ACHN (cell line): ENCODE measurements at places on chromosomes 7 and 10.

DNA sequence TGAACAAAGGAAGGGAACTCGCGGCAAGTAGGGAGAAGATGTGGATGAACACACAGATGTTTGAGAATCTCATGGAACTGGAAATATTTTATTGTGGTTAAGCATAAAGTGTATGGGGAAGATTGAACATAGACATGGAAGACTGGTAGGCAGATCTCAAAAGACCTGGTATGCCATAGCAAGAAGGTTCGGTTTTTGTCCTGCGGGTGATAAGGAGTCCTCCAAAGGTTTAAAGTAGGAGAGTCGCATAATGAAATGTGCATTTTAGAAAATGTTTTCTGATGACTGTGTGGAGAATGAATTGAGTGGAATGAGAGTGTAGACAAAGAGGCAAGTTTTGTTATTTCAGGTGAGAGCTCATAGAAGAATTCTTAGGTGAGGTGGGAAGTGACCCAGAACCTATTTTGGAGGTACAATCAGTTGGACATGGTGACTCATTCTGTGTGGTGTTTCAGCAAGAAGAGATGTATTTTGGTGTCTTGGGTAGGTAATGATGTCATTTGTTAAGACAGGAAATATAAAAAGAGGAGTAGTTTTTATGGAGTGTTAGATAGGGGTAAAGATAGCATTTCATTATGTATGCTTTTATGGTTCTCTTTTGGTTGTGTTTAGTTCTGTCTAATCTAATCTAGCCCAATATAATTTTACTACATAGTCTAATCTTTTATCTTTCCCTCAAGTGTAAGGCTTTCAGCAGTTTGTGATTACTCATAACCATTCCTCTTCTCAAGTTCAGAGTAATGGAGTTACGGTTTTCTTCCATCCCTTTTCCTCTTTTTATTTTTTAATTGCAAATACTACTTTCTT is 239.2 kb downstream of the EXOC4 start:
- DNase-seq: no peak

DNA sequence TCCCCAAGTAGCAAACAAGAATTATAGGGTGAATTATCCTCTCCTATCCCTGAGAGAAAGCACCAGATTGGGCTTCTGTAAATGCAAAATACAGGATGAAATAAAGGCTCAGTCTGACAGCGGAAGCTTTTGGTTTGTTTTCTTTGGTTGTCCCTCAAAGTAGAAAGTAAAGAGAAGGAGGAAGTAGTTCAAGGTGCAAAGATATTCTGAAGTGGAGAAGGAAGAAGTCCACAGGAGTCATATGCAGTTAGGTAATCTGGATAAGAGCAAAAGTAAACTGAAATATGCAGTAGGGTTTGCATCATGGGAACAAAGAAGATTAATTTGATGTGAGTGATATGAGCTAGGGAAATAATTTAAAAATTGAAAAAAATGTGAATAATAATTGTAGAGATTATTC is 1071.9 kb downstream of the CNTNAP2 start:
- DNase-seq: no peak

DNA sequence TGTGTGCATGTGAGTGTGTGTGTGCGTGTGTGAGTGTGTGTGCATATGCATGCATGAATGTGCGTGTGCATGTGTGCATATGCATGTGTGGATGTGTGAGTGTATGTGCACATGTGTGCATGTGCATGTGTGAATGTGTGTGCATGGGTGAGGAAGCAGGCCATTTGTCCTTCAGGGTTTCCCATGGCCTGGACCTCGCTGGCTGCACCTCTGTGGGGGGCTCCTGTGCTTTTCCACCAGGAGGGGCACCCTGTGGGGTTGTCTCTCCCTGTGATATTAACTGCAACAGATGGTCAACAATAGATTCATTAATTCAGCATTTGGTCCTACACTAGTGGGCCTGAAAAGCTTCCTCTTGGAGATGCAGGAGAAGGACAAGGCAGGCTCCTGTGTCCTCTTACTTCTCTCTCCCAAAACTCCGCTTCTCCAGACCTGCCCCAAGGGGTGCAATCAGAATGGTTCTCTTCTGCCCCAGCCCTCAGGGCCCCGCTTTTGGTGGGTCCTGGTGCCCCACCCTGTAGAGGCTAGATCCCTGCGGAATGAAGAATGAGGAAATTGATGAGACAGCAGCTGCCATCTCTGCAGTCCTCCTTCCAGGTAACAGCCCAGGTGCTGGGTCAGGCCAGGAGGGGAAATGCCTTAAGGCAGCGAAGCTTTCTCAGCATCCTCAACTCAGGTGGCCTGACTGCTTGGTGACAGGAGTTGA is 41.5 kb upstream of the NUB1 start:
- DNase-seq: no peak

DNA sequence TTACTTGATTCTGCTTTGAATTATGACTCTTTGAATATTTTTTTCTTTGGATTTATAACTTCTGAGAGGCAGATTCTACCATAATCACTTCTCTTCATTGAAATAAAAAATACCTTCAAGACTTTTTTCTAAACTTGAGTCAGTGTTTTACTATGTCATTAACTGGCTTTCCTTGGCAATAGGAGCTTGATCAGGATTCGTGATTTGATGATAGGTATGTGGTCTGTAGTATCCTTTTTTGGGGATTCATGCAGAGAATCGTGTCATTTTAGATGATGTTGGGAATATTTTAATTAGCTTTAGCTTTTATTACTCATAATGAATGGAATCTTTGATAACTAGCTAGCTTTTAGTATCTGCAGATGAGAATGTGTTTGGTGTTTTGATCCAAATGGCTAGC is 83.3 kb downstream of the PHTF2 start:
- no peak for DNase-seq

DNA sequence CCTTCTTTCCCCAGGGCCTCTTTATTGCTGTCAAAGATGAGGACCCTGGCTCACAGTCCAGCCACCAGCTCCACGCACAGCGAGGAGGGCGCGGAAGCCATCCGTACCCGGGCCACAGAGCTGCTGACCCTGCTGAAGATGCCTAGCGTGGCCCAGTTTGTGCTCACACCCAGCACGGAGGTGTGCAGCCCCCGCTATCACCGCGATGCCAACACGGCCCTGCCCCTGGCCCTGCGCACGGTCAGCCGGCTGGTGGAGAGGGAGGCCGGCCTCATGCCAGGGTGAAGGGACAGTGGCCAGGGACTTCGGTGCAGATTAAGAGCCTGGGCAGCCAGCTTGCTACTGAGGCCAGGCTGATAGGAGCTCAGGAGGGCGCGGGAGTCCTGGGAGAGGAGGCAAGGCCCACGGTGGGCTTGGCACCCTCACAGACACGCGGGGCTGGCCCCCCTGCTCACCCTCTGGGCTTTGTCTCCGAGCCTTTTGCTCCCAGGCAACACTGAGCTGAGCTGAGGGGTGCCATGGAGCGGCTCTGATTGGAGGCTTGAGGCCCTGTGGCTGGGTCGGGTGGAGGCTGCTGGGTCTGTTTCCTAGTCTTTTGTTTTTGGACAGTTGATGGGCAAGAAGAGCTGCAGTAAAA is 15.8 kb downstream of the AP5Z1 start:
- no peak for DNase-seq

DNA sequence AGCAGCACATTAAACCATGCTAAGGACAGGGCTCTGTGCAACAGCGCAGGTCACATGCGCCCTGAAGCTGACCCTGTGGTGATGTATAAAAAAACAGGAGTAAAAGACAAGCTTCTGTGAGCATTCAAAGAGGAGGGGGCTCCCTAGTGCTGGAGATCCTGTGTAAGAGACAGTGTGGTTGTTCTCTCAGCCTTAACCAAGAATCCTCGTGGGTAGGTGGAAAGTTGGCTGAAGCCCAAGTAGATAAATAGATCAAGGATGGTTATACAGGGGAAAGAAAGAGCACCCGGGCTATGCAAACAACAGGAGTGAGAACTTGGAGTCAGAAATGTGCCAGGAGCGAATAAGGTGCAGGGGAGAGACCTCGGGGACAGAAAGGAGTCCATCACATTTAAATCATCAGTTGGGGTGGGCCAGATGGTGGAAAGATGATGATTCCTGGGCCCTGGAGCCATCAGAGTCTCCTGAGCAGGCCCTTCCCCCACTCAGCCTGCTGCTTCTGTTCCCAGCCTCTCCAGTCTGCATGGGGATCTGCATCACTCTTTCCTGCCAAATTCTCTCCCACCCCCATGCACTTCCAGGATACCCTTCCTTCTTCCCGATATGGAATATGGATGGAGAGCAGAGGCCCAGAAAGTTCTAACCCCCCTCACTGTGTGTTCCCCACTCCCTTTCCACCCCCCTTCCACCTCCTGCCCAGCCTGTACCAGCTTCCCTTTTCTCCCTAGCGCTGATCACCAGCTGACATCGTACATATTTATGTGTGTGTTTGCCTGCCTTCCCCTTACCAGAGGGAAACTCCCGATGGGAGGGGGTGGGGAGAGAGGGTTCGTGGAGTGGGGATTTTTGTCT is 78.1 kb upstream of the PRR15 start:
- DNase-seq: no peak

DNA sequence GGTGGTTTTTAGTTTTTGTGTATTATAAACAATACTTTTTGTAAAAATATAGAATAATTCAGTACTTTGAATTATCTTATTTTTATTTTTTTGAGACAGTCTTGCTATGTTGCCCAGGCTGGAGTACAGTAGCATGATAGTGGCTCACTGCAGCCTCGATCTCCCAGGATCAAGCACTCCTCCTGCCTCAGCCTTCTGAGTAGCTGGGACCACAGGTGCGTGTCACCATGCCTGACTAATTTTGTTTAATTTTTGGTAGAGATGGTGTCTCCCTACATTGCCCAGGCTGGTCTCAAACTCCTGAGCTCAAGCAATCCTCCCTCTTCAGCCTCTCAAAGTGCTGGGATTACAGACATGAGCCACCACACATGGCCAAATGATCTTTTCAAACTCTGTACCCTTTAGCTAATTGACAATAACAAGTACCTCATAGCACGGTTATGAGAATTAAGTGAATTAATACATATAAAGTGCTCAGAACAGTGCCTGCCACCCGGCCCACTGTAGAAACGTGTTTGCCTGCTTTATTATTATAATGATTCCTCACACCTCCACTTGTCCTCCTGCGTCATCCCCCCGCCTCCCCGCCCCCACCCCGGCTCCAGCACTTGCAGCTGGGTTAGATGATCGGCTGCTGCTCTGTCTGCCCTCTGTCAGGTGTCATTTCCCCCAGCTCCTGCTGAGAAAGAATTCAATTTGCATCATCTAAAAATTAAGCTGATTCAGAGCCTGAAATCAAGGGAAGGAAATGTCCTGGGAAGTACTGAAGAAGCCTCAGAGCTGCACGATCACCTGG is 53.6 kb upstream of the NRF1 start:
- no peak for DNase-seq

GRCh38 chr10:124530816-124531215 is 69.2 kb downstream of the LHPP start:
- DNase-seq: no peak
